NB4 (cell line): ENCODE measurements at places on chromosomes 7 and 10.
A peak's percentile ranks its signal among the peaks of the same experiment; 100 is the strongest.

DNA sequence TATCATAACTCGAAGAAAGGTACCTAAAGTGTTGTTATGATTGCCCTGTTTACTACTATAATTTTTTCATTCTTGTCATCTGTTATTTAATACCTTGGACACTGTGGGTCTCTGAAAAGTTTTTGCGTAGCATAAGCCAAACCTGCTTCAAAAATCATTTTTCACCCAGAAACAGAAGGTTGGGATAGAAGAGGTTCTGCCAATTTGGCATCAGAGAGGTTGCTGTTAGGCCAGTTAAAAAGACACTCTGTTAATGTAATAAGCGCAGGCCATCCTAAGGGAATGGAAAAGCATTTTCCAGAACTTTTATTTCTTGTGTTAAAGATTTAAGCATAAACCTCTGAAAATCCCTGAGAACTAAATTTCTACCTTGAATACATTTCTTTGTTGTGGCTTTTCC is 212.2 kb downstream of the BMPER start:
- no peak for DNase-seq

GRCh38 chr7:143303733-143304132 is 12.2 kb upstream of the CLCN1 start:
- DNase-seq = no peak

DNA sequence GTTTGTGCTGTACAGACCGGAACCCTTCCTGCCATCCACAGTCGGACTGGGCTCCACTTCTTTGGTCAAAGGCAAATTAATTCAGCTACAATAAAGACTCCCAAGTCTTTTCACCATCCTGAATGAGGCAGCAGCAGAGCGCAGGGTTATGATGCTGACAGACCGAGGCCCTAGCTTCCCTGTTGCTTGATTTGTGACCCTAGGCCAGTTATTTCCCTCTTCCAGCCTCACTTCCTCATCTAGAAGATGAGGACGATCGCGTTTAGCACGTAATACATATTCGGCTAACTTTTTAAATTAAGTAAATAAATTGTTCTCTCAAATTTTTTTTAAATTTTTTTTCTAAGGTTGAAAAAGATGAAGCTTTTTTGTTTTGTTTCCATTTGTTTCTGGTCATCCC is 18.1 kb downstream of the ADRB1 start:
- peak; percentile 40 for DNase-seq

GRCh38 chr10:132527339-132528063 is 10.1 kb upstream of the INPP5A start:
- DNase-seq = no peak

DNA sequence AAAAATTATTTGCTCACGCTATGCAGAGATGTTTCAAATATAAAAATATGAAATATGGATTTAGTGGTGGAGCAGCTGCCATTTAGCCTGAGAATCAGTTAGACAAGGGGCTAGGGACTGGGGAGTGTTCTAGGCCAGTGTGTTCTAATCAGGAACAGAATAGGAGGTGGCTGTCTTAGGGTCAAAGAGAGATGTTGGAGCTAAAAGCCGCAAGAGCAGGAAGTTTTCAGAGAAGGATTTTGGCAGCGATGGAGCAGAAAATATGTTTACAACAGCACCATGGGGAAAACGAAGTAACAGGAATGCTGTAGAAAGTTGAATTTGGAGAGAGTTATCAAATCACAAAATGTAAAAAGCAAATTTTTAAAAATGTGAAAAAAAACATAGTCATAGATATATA is 314.0 kb upstream of the SEMA3A start:
- DNase-seq = no peak
